ENCODE measurements at places on chromosomes 12 and 14.

GRCh38 chr12:49971141-49971540 lies 1.6 kb upstream of the AQP6 start:
- DNase-seq: no peak

GRCh38 chr12:70317781-70318180 lies 48.3 kb upstream of the KCNMB4 start:
- DNase-seq: no peak

DNA sequence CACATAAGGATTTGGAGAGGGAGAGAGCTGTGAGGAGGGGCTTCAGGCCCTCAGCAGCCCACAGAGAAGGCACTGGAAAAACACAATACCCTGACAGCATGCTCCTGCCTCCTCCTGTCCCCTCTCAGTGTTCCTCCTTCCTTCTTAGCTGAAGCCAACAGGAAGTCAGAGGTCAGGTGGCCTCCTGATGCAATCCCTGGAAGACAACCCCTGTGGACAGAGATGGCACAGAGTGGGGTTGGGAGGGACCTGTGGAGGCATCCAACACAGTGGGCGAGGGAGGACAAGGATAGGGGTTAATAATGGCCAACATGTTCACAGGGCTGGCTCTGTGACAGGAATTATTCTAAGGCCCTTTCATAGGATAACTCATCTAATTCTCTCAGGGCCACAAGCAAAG lies 15.4 kb upstream of the IFI27L2 start:
- no peak for DNase-seq

DNA sequence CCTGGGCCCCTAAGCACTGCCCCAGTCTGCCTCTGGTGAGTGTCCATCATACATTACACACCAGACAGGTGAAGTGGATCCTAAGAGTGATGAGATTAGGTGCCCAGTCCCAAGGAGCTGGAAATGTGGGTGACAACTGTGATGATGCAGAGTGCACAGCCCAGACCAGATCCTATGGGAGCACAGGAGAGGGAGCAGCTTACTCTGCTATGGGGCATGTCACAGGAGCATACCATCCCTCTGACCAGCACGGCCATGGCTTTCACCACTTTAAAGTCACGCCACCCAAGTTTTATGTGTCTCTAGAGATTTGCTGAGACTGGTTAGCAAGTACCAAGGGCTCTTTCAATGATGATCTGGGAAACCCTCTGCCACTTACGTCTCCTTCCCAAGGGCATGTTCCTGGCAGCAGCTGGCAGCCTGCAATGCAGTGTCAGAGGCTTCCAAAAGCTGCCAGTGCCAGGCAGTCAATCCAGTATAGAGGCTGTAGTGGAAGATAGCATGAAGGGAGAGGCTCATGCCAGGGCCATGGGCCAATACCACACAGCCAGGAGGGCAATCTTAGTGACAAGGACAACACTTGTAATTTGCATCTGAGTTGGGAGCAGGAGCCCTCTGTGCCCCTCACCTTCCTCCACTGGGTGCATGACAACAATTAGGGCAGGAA lies 40.2 kb downstream of the STAB2 start:
- no peak for DNase-seq

DNA sequence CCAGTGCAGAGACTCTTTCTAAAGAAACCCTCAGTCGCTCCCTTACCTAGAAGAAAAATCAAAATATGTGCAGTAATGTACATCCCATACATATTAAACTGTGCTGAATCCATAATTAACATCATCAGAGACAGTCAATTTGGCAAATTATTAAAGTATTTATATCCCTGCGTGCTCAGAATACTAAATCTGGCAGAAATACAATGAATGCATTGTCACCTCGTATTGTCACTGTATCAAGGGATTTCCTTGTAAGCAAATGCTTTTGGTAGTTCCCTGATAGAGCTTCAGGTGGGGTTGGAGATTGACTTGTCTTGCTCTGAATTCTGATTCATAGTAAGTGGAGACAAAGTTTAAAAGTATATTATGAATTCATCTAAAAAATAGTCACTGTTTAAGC lies 319.1 kb downstream of the PPFIA2 start:
- DNase-seq: no peak

DNA sequence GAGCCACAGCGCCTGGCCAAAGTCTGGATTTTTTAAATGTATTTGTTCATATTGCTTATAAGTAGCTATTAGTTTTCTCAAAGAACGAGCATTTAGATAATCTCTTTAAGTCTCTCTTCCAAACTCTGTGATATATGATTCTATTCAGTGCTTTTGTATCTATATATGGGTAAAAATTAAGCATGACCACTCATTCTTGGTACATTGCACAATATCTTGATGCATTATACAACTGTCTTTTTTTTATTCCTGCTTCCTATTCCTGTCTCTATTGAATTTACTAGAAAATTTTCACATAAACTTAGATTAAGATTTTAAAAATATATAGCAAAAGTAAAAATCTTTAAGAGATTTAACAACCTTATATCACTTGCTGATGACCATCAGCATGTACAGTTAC lies 29.1 kb downstream of the SOCS2 start:
- no peak for DNase-seq

DNA sequence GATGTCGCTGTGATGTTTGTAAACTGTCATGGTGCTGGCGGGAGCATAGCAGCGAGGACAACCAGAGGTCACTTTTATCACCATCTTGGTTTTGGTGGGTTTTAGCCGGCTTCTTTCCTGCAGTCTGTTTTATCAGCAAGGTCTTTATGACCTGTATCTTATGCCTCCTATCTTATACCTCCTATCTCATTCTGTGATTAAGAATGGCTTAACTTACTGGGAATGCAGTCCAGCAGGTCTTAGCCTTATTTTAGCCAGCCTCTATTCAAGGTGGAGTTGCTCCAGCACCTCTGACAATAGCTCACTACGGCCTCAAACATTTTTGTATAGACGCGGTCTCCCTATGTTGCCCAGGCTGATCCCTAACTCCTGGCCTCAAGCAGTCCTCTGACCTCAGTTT lies 53.7 kb downstream of the B4GALNT3 start:
- DNase-seq: no peak

GRCh38 chr12:6085841-6086240 lies 38.6 kb downstream of the VWF start:
- no peak for DNase-seq

DNA sequence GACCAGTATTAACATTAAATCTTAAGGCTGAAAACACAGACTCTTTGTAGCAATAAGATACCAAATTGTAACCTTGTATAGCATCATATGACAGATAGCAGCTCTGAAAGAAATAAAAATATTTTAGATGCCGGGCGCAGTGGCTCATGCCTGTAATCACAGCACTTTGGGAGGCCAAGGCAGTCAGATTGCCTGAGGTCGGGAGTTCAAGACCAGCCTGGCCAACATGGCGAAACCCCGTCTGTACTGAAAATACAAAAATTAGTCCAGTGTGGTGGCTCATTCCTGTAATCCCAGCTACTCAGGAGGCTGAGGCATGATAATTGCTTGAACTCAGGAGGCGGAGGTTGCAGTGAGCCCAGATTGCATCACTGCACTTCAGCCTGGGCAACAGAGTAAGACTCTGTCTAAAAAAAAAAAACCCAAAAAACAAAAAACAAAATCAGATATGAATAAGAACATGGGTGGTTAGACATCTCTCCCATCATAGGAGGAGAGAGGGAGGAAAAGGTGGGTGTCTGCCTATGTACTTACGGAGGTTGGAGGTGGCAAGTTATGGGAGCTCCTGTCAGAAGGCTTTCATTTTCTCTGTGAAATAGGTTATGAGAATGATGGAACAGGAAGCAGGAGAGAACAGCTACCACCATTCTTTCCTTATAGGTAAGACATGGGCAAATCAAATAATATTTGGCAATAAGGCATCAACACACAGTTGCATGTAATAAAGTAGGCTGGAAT lies 7.6 kb upstream of the HEBP1 start:
- DNase-seq: no peak

DNA sequence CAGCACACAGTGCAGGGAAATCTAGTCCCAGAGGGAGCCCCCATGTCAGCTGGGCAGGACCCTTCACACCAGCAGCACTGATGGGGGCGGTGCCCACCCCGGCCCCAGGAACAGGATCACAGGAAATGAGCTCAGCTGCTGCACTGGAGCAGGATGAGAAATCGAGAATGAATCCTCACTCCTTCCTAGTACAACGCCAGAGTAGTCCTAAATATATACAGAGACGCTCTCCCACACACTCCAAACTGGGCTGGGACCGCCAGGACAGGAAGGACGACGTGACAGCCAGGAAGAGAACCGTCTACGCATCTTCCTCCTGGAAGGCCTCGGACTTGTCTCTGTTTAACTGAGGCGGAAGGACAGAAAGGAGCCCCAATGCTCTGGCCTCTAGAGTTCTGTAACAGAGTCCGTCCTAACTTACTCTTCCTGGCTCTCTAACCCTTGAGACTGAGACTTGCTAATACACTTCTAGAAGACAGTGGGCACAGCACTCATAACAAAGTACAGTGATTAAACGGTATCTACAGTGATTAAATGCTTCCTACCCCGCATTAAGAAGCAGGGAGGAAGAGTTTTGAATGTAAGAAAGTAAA lies 33.4 kb downstream of the CDC42BPB start:
- no peak for DNase-seq

DNA sequence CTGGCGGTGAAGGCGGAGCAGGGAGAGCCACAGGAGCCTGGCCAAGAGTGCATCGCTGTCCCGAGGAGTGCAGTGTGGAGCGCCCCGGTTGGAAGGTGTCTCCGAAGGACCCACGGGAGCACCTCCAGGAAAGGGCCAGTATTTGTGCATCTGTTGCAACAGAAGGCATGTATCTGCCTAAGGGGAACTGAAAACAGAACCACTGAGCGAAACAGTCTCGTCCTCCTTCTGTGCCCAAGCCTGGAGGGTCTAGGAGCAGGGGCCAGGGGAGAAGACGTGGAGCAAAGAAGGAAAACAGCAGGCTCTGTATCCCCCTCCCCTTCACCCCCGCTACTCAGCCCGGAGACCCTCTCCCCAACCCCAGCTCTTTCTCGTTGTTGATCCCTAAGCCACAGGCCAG lies 5.3 kb upstream of the LRRC10 start:
- DNase-seq: no peak

- no peak for DNase-seq
Measured at GRCh38 chr12:87676731-87677130, 352.5 kb downstream of the C12orf50 start.

DNA sequence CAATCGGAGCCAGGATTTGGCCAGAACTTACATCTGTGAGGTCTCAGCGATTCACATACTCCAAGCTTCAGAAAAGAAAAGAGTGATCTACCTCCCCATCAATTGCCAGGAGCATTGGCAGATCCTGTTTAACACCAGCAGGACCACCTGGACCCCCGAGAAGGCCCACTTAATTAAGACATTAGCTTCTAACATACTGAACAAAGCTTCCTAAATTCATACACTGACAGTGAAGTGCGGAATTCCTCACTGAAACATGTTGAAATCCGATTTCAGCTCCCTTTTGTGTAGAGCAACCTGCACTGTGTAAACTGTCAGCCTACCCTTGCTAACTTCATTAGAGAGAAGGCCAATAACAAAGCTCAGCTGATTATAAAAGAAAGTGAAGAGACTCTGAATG lies 274.0 kb downstream of the NOVA1 start:
- DNase-seq: no peak

DNA sequence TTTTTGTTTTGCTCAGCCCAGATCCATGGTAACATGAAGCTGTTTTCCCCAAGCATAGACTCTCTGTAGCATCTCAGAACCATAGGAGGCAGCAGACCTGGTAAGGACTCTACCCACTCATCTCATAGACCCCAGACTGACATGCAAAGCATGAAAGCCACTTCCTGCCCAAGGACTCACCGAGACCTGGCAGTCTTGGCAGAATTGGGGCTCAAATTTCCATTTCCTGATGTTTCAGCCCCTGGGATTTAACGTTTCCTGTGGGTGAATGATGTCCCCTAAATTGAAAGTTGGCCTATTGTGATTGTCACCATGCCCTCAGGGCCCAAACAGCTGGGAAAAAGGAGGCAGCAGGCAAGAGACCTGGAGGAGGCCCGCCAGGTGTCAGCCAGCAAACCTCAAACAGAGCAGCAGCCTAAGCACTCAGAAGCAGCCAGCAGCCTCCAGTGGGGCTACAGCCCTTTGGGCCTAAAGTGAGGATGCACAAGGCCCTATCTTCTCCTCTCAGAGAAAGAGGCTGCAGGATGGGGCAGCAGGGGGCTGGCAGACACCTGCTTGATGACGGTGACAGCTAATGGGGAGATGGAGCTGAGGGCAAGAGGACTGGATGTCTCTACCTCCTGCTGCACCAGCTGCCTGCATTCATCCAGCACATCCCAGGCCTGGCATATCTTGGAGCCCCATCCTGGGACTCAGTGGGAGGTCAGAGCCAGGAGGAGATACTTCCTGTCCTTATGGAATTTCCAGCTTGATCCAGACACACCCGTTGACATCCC lies 8.5 kb downstream of the KRT85 start:
- no peak for DNase-seq

DNA sequence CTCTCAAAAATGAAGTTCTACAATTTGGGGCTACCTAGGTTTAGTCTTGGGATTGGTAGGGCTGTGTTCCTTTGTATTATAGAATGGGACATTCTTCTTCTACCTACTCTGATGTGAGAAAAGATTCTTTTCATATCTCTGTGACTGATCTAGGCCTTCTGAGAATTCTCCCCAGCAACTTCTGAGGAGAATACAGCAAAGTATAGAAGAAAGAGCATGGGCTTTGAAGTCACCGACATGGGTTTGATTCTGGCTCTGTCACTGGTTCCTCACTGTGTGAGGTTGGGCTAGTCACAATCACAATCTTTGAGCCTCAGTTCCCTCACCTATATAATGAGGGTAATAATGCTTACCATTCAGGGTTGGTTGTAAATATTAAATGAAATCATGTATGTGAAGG lies 5.0 kb downstream of the ATN1 start:
- DNase-seq: no peak

- DNase-seq: no peak
Measured at GRCh38 chr14:22517117-22517720, 71.8 kb downstream of the DAD1 start.

DNA sequence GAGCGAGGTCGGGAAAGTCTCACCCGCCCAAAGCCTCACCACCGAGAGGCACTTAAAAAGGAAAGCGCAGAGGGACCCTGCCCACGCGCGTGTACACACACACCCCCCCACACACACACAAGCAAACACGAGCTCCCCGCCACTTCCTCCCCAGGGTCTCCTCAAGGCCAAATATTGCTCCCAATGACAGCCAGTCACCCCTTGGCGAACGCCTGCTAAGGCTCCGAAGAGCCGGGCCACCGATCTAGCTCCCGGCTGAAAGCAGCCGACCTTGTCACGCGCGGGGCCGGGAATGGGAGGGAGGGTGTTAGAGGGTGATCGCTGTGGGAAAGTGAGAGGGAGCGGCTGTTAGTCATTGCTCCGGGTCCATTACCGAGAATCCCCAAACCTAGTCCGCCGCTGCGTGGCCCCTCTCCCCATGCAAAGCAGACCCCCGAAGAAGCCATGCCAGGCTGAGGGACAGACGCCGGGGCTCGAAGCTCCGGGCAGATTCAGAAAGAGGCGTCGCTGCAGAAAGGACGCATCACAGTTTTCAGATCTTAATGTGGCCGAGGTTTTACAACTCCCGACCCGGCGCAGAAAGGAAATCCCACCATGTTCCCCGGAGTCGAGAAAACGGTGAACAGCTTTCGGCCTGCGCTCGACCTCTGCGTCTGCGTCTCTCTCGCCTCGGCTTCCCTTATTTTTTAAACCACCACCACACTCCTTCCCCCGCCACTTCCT lies 2.6 kb downstream of the BMP4 start:
- no peak for DNase-seq
